ENCODE measurements at places on chromosomes 13 and 19.

- no peak for DNase-seq
Measured at GRCh38 chr13:104875038-104875754, 1660.3 kb downstream of the EFNB2 start.

DNA sequence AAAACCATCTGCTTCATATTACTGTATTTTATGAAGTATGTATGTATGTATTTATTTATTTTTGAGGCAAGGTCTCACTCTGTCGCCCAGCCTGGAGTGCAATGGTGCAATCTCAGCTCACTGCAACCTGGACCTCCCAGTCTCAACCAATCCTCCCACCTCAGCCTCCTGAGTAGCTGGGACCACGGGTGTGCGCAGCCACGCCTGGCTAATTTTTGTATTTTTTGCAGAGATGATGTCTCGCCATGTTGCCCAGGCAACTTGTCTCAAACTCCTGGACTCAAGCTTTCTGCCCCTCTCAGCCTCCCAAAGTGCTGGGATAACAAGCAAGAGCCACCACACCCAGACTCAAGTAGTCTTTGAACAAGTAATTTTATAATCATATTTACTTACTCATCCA is 5.5 kb downstream of the KATNAL1 start:
- no peak for DNase-seq

GRCh38 chr19:50705422-50706019 is 14.1 kb downstream of the SHANK1 start:
- DNase-seq: no peak

- no peak for DNase-seq
Measured at GRCh38 chr13:98267080-98267912, 90.2 kb upstream of the RNF113B start.

GRCh38 chr13:102141625-102142472 is 260.0 kb downstream of the FGF14 start:
- no peak for DNase-seq

DNA sequence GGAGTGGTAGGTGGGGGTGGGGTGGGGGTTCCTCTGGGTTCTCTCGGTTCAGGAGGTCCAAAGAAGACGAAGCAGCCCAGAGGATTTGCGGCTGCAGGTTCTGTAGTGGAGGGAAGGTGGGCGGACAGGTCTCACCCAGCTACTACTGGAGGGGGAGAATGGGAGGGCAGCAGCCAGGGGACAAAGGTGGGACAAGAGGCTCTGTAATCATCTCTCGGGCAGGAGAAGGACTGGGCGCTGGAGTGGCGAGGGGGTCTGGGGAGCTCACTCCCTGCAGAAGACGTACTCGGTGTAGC is 1.4 kb downstream of the KCTD12 start:
- DNase-seq: no peak

DNA sequence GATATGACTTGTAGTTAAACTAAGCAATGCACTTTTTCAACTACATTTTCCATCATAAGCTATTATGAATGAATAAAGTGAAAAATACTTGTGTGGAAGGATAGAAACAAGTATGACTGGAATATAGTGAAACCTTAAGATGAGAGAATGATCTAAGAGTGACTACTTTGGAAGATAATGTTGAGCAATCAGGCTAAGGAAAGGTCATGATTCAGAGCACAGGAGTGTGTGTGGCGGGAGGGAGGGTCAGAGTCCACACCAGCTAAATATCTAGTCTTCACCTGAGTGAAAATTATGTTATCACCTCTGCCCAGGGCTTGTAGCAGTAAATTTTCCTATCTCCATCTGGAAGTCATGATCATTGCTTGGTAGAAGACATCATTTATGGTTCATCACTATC is 833.4 kb upstream of the ATXN8OS start:
- no peak for DNase-seq

GRCh38 chr19:48490981-48491792 is 20.4 kb downstream of the LMTK3 start:
- peak; percentile 34 for DNase-seq

GRCh38 chr13:43058318-43058674 is 34.9 kb downstream of the DNAJC15 start:
- DNase-seq: no peak

DNA sequence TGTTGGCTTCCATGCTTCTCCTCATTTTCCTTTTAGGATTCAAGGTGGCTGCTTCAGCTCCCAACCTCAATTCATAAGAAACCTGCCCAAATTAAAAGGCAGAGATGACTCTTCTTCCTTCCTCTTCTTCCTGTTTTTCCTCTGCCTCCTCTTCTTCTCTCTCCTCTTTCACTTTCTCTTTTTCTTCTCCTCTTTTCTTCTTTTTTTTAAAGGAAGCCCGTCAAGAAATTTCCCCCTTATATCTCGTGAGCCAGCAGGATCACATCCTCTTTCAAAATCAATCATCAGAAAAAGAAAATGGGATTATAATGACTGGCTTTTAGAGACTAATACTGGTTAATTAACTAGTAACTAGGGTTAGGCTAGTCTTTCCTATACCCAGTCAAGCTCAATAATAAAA is 220.3 kb downstream of the NBEA start:
- no peak for DNase-seq

DNA sequence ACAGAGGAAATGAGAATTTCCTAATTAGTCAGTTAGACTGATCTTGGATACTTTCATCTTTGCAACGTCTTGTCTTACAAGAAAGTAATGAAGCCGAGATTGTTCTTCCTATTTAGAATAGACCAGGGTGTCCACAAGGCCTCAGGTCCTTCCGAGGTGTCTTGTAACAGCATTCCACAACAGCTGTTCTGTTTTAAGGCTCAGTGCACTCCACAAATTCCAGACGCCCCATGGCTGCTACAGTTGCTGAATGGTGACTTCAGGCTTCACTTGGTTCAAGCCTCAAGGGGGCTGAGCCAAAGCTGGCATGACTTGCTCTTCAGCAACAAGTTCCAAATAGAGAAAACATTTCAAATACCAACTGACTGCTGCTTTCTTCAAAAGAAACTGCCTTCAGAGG is 143.4 kb downstream of the SHISA2 start:
- no peak for DNase-seq

GRCh38 chr13:73893833-73894232 is 240.4 kb downstream of the KLF12 start:
- no peak for DNase-seq

GRCh38 chr13:36344173-36344572 is 2.0 kb downstream of the SPART start:
- no peak for DNase-seq

GRCh38 chr19:2548966-2549365 is 73.0 kb downstream of the GADD45B start:
- no peak for DNase-seq

GRCh38 chr13:99987154-99988019 is 5.8 kb downstream of the ZIC2 start:
- DNase-seq: no peak

- no peak for DNase-seq
Measured at GRCh38 chr19:7806876-7807275, 23.1 kb upstream of the EVI5L start.

- DNase-seq: no peak
Measured at GRCh38 chr19:29583196-29583999, 22.7 kb upstream of the POP4 start.

DNA sequence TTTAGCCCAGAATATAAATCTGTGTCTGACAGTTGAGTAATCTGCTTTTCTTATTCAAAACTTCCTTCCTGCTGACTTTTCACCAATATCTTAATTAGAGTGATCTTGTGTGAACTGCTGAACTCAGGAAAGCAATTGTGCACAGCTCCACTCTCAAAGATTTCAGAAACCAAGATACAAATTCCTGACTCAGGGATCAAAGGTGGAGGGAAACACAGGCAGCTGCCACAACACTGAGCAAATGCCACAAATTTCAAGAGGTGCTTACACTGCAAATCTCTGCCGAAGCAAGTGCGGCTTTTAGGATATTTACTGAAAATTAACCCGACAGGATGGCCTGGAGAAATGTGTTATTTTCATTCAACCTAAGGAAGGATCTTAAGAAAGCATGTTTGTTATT is 111.4 kb downstream of the STOML3 start:
- DNase-seq: no peak

DNA sequence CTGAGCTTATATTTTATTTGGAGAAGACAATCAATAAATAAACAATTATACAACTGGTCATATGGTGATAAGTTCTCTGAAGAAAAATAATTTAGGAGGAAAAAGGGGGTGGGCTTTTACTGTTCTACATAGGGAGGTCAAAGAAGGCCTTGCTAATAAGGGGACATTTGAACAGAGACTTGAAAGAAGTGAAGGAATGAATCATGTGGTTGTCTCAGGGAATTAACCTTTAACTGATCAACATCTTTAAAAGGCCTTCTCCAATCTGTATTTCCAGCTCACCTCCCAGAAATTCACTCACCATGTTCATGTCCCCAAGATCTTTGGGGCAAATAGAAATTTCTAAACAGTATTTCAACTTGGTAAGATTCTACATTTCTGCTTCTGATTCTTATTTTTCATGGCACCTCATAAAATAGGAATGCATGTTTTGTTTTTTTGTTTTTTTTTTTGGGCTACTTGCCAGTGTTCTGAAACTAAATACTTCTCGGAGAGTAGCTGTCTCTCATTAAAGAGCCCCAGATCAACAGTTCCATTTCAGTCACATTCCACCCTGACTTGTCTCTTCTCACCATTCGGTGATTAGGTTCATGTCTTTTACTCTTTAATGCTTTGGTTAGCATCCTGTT is 19.2 kb upstream of the LPAR6 start:
- no peak for DNase-seq

- no peak for DNase-seq
Measured at GRCh38 chr13:32587811-32588170, 1.5 kb downstream of the PDS5B start.

GRCh38 chr19:5642204-5642603 is 19.3 kb downstream of the SAFB start:
- DNase-seq: no peak

- no peak for DNase-seq
Measured at GRCh38 chr13:102033857-102034331, 368.0 kb downstream of the FGF14 start.

- DNase-seq: no peak
Measured at GRCh38 chr13:99506634-99507033, 5.4 kb downstream of the TM9SF2 start.

DNA sequence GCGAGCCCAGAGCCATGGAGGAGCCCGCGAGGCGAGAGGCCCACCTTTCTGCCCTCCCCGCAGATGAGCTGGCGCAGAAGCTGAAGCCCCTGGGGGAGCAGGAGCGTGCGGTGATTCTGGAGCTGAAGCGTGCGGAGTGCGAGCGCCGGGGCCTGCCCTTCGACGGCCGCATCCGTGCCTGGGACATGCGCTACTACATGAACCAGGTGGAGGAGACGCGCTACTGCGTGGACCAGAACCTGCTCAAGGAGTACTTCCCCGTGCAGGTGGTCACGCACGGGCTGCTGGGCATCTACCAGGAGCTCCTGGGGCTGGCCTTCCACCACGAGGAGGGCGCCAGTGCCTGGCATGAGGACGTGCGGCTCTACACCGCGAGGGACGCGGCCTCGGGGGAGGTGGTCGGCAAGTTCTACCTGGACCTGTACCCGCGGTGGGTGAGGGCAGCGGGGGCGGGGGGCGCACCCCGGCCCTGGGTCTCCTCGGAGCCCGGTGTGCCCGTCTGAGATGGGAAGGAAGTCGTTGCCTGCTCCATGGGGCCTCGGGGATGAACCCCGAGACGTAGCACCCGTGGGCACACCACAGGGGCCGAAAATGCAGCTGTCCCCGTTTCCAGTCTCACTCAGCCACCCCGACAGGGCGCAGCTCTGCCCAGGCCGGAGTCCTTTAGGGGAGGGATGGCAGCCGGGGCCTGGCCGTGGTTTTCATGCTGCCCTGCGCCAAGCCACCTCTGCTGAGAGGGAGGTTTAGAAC is 12.1 kb upstream of the ZNF554 start:
- no peak for DNase-seq

DNA sequence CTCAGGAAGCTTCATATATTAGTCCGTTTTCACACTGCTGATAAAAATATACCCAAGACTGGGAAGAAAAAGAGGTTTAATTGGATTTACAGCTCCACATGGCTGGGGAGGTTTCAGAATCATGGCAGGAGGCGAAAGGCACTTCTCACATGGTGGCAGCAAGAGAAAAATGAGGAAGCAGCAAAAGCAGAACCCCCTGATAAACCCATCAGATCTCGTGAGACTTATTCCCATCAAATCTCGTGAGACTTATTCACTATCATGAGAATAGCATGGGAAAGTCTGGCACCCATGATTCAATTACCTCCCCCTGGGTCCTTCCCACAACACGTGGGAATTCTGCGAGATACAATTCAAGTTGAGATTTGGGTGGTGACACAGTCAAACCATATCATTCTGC is 23.1 kb downstream of the FLT3 start:
- no peak for DNase-seq

DNA sequence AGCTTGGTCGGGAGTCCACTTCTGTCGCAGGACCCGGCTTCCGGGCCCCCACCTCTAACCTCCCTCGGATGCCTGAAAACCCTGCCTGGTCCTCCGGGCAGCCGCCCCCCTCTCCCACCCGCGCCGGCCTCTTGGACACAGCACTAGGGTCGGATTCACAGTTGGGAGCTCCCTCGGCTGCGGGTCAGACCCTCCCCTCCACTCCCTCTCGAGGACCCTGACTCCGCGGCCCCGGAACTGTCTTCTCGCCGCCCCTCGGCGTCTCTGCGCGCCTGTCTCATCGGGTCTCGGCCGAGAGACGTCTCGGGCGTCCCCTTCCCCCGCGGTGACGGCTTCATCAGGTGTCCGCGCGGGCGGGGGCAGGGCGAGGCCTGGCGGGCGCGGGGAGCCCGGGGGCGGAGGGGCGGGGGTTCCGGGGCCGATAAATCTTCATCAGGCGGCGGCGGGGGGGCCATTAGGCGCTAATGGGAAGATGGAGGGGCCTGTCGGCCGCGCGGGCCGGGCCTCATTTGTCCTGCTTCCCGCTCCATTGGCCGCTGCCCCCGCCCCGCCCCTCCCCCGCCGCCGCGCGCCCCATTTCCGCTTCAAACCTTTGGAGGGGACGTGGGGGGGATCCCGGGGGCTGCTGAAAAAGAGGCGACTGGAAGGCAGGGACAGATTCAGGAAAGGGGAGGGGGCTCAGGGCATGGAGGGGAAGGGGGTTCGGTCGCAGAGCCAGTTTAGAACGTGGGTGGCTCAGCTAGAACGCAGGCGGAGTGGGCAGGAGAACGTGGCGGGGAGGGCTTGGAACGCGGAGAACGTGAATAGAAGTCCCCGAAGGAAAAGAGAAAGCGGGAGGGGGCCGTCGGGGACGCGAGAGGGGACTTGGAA is 11.8 kb upstream of the ERFL start:
- DNase-seq: no peak

GRCh38 chr19:17739121-17739875 is 12.0 kb upstream of the FCHO1 start:
- DNase-seq: no peak

- peak; percentile 30 for DNase-seq
Measured at GRCh38 chr13:18998389-18998788, 183.2 kb downstream of the TUBA3C start.

DNA sequence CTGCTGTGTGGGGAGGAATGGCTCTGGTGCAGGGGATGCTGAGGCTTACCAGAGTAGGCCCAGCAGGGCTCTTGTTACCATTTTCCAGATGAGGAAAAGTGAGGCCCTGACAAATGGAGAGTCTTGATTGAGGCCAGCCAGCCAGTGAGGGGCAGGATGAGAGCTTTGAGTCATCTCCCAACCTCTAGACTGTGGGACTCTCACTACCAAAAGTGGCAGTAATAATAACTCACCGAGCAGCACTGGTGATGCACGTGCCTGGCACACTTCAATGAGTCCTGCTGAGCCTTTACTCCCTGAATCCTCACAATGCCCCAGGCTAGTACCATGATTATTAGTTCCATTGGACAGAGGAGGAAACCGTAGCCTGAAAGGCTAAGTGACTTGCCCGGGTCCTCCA is 7.8 kb downstream of the CIC start:
- DNase-seq: no peak
